Activated naive CD8-positive, alpha-beta T cell treated with anti-CD3 and anti-CD28 coated beads for 36 hours (primary cell): ENCODE measurements at places on chromosomes 2 and 18. TPM values are rescaled to one million over a fixed set of nuclear protein-coding genes. Genes with fewer than 3 reads are reported as not detected.

ACTR2 gene
- 298 TPM for total RNA-seq

AGFG1 gene
- 151 TPM for total RNA-seq

- no peak for DNase-seq
Observed at GRCh38 chr2:237042101-237042500, 43.6 kb upstream of the COPS8 start.

DNA sequence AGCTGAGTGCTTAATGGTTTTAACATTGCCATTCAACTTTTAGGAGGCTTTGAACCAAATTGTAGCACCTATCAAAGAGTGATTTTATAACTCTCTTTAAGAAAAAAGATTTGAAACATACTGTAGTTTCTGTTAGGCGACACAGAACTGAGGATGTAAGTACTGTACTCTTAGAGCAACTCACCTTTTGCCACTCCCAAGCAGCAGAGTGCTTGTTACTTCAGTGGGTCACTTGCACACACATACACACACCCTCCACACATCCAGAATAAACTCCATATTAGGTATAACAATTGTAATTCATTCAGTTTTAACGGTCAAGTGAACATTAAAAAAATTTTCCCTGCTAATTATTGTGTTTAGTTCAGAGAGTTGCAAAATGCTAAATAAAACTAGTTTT is 118.3 kb downstream of the CAMKMT start:
- no peak for DNase-seq

NOL4 gene
- total RNA-seq = not detected

DNA sequence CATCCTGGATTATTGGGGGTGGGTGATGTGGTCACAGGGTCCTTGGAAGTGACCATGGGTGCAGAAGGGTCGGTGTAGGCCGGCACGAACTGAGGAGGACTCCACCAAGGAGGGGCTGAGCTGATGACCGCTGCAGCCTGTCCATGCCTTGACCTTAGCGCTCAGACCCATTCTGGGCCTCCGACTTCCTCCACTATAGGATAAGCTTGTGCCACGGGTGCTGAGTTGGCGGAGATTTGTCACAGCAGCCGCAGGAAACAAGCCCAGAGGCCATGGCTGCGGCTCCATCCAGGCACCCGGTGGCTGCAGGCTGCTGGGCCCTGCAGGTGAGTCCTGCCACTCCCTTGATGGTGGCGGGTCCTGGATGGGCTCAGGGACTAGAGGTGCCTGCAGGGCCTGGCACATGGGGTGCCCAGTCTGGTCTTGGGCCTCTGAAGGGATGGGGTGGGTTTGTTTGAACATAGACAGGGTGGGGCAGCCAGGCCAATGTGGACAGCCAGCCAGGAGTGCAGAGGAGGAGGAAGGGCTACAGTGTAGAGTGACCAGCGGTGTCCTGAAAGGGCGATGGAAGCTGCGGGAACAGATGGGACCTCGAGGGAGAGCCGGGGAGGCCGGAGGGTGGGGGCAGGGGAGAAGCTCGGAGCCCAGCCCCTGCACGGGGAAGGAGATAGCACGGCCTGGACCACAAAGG is 84.8 kb downstream of the SEPTIN10 start:
- no peak for DNase-seq

- DNase-seq = no peak
Observed at GRCh38 chr2:75292826-75293225, 93.5 kb upstream of the TACR1 start.

PROC gene
- not detected for total RNA-seq

DNA sequence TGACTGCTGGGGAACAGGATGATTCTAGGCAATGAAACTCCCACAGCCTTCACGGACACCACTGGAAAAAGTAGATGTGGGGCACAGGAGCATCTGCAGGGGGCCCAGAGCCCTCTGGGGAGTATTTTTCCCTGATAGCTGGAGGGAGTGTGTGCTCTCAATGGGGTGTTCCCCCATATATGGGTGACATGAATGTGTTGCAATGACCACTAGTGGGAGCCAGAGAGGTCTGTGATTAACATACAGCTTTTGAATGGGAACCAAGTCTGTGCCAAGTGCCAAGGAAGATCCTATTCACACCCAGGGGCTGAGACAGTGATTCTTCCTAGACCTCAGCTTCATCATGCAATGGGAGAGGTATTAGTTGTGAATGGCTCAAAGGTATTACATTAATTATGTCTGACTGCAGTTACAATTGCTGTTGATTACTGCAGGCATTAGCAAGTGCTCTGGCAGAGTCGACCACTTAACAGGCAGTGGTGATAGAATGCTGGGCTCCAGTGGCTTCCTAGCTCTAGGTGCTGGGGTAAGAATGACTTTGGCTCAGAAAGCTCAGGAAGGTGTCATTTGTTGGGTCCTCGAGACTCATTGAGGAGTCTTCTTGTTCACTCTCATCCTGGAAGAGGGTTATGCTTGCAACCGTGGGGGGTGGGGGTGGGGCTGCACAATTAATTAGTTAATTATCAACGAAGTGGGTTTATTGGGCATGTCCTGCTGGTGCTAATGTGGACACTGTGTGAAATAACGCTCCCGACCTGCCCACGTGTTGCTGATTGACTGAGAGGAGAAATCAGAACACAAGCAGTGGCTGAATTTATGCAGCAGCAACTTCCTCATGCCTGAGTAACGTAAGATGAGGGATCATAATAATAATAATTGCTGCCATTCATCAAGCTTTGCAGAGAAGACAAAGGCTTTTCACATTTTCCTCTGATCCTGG is 194.1 kb downstream of the CLIP4 start:
- peak; percentile 19 for DNase-seq

AMER3 gene
- not detected for total RNA-seq

DNA sequence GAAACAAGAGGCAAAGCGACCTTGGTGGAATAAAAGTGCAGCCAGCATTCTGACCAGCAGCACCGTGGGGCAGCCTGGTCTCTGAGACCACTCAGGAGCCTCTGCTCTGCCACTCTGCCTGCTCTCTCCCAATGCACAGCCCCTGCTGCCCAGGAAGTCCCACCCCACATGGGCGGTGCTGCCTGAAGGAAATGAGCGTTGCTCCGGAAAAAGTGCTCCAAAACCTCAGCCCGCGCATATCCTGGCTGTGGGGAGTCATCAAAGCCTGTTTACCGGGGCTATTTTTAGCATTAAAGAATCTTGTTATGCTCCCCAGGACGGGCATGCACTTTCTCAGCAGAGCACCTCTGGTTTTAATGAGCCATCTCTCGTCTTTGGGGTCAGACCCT is 54.5 kb downstream of the EPAS1 start:
- peak; percentile 72 for DNase-seq

ELOA2 gene
- not detected for total RNA-seq

ANKRD30B gene
- not detected for total RNA-seq

DNA sequence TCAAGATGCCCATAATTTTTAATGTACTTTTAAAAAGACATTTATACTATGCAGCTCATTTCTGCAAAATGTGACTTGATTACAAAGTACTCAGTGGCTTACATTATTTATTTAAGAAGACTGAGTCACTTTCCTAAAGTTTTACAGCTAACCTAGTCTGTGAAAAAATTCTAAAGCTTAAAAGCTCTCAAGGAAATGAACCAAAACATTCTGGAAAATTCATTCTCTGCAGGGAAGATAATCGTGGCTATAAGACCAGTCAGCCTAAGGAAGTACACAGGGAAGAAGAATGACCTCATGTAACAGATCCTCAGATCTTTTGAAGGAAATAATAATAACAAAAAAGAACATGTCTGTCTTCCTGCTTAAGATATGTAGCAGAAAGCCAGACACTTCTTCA is 232.1 kb upstream of the STK17B start:
- no peak for DNase-seq

GRCh38 chr2:219906114-219907010 is 278.9 kb downstream of the SLC4A3 start:
- no peak for DNase-seq

MEP1B gene
- total RNA-seq = not detected

RSAD2 gene
- total RNA-seq = 10.0 TPM

DNA sequence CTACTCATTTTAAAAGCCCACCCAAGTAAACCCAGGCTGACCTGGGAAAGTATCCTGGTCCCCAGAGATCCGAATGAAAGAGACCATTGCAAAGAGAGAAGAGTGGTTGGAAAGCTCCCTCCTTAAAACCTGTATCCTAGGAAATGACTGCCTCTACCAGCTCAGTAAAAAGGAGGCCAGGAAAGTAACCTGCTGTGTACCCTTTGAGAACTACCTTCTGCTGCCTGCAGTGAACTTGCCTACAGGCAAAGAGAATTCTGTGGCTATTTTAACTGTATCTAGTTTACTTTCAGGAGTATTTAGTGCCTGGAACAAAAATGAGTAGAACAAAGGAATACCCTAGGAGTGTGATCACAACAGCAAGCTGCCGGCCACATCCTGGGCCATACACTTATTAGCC is 641.7 kb upstream of the NRXN1 start:
- no peak for DNase-seq

DNA sequence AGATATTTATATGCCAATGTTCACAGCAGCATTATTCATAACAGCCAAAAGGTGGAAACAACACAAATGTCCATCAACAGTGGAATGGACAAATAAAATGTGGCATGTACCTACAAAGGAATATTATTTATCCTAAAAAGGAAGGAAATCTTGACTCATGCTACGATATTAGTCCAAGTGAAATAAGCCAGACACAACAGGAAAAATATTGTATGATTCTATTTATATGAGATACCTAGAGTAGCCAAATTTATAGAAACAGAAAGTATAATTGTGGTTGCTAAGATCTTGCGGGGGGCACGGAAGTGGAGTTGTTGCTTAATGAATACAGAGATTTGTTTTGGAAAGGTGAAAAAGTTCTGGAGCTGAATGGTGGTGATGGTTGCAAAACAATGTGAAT is 33.0 kb upstream of the CCDC150 start:
- DNase-seq = no peak

SLC38A11 gene
- total RNA-seq = not detected

DNA sequence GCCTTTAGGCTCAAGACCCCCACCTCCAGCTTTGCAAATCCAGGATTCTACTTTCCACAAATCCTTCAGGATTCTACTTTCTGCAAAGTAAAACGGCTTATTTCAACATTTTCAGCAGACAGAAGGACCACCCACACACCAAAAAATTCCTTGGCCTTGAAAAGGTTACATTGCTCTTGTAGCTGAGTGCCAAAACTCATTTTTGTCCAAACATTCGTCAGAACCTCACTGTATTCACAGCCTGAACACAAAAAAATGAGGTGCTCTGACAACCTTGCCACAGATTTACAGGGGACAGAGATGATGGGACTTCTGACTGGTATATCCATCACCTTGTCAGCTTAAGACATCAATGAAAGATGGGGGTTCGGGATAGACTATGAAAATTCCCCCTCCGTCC is 63.0 kb upstream of the COX7A2L start:
- DNase-seq = no peak

DYNAP gene
- total RNA-seq = not detected

- DNase-seq = peak; percentile 74
Observed at GRCh38 chr2:54041135-54041534, 70.3 kb upstream of the PSME4 start.

FOXD4L1 gene
- 0.16 TPM for total RNA-seq

GRCh38 chr2:129907256-129907998 is 72.0 kb upstream of the RAB6C start:
- no peak for DNase-seq

EPB41L3 gene
- total RNA-seq = 1.1 TPM

TLX2 gene
- total RNA-seq = 0.12 TPM

DNA sequence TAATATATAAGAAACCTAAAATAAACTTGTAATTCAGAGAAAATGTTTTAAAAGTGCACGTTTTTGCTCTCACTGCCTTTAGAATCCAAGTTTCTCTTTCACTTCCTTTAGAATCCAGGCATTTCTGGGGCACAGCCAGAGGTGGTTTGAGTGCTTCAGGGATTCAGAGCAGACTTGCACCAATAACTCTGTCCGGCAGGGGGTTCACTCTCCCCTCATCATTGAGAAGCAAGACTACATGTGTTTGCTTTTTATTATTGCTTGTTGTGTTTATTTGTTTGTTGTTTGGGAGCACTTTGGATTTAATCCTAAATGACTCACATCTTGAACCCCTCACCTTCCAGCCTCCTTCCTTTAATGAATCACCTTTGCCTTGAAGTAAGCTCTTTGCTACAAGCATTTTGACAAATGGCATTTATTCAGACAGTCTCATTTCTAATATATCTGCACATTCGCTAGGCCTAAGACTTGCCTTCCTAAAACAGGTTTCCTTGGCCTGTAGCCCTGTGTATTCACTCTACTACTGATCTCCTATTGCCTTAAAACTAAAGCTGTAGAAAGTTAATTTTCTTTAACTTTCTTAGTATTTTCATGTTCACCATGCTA is 233.5 kb upstream of the ATP5MC3 start:
- no peak for DNase-seq

GALM gene
- total RNA-seq = 42.0 TPM

GRCh38 chr18:34115409-34116081 is 109.2 kb downstream of the NOL4 start:
- DNase-seq = no peak

DNA sequence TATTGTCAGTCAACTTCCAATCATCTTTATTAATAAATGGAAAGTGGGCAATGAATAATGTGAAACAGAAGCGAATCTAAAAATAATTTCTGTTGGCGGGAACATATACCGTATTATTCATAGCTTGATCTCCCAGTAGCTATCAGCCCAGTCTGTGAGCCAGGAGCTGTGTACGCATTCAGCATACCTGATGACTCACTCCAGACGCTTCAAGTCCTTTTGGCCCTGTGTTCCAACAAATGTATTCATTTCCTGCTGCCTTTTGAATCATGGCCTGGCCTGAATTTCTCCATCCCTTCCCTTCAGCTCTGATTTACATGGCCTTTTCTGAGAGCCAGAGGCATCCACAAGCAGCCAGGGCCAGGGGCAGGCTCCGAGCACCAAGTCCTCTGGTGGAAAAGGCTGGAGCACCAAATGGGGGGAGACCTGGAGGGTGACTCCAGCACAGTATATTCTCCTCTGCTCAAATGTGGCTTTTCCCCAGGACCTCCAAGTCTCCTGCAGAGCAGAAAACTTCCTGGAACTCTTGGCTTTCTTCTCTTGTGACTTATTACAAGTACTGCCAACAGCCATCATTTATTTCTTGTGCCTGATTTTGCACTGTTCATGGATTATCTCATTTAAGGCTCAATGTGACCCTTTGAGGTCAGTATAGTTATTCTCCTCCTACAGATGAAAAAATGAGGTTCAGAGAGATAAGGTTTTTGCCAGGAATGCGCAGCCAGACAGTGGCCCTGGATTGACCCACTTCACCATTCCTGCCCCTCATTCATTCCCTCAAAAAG is 108.7 kb downstream of the EN1 start:
- no peak for DNase-seq
